ENCODE measurements at places on chromosomes 3 and 15. TPM values are rescaled to one million over a fixed set of nuclear protein-coding genes. Genes with fewer than 3 reads are reported as not detected.

DNA sequence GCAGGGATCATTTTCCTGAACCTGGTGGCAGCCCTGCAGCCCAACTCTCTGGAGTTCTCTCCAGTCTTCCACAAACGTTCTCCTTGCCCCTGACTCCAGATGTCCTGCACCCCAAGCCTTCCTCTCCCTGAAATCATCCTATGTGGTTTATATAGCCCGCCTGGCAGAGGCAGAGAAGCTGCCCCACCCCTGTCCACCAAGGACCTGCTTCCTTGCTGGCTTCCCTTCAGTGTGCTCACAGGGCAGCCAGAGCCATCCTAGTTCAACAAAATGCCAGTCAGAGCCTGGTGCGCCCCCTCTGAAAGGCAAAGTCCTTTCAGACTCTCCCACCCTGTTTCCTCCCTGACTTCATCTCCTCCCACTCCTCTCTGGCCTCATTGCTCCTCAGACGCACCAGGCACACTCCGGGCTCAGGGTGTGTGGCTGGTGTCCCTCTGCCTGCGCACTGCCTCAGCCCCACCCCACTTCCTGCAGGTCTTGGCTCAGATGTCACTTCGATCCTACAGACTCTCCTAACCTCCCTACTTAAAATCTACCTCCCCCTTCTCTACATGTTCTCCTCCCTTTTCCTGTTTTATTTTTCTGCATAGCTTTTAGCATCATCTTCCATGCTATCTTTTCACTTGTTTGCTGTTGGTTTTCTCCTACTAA is 5.9 kb downstream of the KBTBD13 start:
- peaks cover 7% of the 10 kb centered on the region for H3K4me1 ChIP-seq
- H3K27me3 ChIP-seq: peaks cover 57% of the 10 kb centered on the region
- H3K36me3 ChIP-seq: no peaks in the 10 kb centered on the region
- DNase-seq: no peak

DNA sequence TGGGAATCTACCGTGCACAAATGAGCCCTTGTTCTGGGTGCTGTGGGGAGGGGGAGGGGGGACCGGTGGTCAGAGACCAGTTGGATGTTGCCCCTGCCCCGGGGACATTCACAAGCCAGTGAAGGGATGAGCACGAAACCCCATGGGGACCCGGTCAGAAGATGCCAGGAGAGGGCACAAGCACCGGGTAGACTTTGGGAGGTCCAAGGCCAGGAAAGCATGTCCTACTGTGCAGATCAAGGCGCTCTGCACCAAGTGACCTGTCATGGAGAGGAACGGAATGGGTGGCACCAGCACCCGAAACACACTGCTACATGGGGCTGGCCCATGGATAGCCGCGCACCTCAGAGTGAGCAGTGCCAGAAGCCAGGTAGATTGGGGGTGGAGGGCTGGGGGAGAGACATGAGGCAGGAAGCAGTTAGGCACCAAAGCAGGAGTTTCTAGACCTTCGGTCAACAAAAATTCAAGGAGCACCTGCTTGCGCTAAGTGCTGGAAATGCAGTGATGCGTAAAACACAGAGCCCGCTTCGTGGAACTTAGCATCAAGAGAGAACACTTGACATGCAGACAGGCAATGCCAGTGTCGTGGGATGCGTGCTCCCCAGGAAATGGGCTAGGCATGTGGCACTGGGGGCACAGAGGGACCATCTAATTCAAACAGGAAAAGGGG is 99.1 kb downstream of the CPN2 start:
- no peak overlapping the region for H3K4me3 ChIP-seq
- peaks cover 10% of the 10 kb centered on the region for H3K4me1 ChIP-seq
- no peak overlapping the region for H3K27ac ChIP-seq

DNA sequence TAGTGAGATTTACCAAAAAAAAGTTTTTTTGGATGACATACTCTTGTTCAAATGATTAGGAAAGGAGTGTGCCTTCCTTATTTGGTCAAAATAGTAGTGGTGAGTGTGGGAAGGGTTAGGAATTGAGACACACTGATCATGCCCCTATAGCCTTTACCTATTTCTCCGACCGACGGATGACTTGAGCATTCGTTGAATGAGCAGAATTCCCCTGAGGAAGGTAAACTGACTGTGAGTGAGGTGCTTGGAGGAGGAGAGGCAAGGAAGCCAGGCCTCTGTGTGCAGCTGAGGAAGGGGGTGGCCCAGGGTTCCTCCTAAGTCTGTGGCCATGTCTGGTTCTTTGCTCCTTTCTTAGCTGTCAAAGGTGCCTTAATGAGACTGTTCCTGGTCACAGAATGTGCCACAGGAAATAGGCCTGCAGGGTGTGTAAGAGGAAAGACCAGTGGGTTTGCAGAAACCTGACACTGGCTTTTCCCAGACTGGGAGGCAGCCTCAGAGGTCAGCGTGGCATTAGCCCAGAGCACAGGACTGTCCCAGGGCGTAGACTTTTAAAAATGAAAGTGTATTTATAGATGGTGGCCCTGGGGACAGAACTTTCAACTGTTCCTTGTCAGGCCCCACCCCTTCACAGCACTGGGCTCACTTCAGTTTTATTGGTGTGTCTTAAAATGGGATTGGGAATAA is 307.7 kb upstream of the C2CD4B start:
- H3K27me3 ChIP-seq: no peaks in the 10 kb centered on the region
- no peak for DNase-seq
- H3K4me1 ChIP-seq: peaks cover 1% of the 10 kb centered on the region
- H3K27ac ChIP-seq: no peak overlapping the region
- no peaks in the 10 kb centered on the region for H3K36me3 ChIP-seq

DNA sequence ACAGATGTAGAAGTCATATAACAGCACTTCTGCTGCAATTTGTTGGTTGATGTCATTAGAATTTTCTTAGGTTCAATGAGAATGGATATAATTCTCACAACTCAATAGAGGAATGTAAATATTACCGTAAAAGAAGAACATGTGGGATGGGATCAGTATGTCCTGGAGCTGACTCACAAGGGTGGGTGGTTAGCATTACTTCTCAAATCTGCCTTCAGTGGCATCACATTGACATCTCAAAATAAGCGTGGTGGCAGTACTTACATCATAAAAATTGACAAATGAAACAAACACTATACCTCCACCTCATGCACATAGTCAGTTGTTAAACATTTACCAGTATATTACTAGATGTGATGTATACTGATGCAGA is 1068.0 kb upstream of the CADM2 start:
- no peaks in the 10 kb centered on the region for H3K4me1 ChIP-seq
- no peak overlapping the region for H3K4me3 ChIP-seq
- no peaks in the 10 kb centered on the region for H3K27me3 ChIP-seq

C3orf85 gene
- total RNA-seq: not detected

CCR8 gene
- total RNA-seq: not detected

DNA sequence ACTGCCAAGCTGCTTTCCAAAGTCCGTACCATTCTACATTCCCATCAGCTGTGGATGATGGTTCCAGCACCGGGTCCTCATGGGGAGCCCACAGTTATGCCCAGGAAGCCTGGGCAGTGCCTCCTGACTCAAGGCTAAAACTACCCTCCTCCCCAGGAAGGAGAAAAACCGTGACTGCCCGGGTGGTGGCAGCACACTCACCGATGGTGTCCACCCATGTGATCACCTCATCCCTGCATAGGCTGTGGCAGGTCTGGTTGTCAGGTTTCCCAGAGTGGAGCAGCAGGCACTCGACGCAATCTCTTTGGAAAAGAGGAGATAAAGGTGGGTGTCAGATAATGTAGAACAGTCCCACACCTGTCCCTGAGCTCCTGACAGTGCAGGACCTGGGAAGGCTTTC is 38.6 kb downstream of the UMPS start:
- H3K4me1 ChIP-seq: no peaks in the 10 kb centered on the region
- H3K27me3 ChIP-seq: peaks cover 23% of the 10 kb centered on the region
- no peak overlapping the region for H3K27ac ChIP-seq
- H3K36me3 ChIP-seq: no peaks in the 10 kb centered on the region
- no peak for DNase-seq

COLQ gene
- total RNA-seq: 1.2 TPM

GRCh38 chr3:23094890-23095462 is 108.2 kb upstream of the UBE2E2 start:
- no peaks in the 10 kb centered on the region for H3K36me3 ChIP-seq
- H3K27me3 ChIP-seq: peaks cover 5% of the 10 kb centered on the region
- H3K27ac ChIP-seq: no peak overlapping the region
- no peak overlapping the region for H3K4me3 ChIP-seq
- H3K4me1 ChIP-seq: peaks cover 12% of the 10 kb centered on the region

- peak; percentile 60 for DNase-seq
- peak overlapping the region; percentile 94 for H3K27ac ChIP-seq
- peak overlapping the region; percentile 78 for H3K4me3 ChIP-seq
- H3K27me3 ChIP-seq: no peaks in the 10 kb centered on the region
- H3K36me3 ChIP-seq: peaks cover 34% of the 10 kb centered on the region
- peaks cover 88% of the 10 kb centered on the region for H3K4me1 ChIP-seq
These were observed 7.0 kb downstream of the GNAI2 start for GRCh38 chr3:50242851-50243542.

GRCh38 chr15:47820057-47820746 is 102.9 kb downstream of the SEMA6D start:
- H3K27ac ChIP-seq: no peak overlapping the region
- H3K4me1 ChIP-seq: peaks cover 3% of the 10 kb centered on the region
- no peak for DNase-seq
- no peaks in the 10 kb centered on the region for H3K27me3 ChIP-seq
- no peaks in the 10 kb centered on the region for H3K36me3 ChIP-seq
- H3K4me3 ChIP-seq: no peak overlapping the region

GRCh38 chr3:95705786-95706418 is 1108.5 kb upstream of the EPHA6 start:
- H3K36me3 ChIP-seq: no peaks in the 10 kb centered on the region
- no peak overlapping the region for H3K27ac ChIP-seq
- H3K27me3 ChIP-seq: no peaks in the 10 kb centered on the region

DNA sequence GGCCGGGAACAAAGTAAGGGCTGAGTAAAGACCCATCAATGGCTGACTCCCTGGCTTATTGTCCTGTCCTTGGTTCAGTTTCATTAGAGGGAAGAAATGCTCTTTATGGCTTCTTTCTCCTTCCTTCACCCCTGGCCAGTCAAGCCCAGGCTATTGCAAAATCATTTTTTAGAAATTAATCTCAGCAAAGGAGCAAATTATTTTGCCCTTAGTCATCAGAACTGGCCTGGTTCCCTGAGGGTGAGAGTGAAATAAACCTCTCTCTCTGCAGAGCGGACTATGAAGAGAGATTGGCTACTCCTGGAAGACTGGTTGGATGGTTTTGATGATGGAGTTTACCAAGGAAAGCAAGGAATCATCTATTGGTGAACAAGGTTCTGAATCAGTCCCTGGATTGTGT is 52.7 kb upstream of the OXTR start:
- no peaks in the 10 kb centered on the region for H3K27me3 ChIP-seq
- no peaks in the 10 kb centered on the region for H3K36me3 ChIP-seq
- no peak for DNase-seq
- H3K4me1 ChIP-seq: no peaks in the 10 kb centered on the region

RETNLB gene
- total RNA-seq: not detected

Data from activated B cell treated with CpG ODN at 0.5 μM for 24 hours (primary cell).